ENCODE measurements at places on chromosomes 4 and X. TPM values are rescaled to one million over a fixed set of nuclear protein-coding genes. Genes with fewer than 3 reads are reported as not detected.

GRSF1 gene
- total RNA-seq, result 85.1 TPM

SLC34A2 gene
- 11.1 TPM for total RNA-seq

GPAT3 gene
- 4.4 TPM for total RNA-seq

MMRN1 gene
- total RNA-seq, result 1.4 TPM

UGT2B11 gene
- 17.1 TPM for total RNA-seq

COL4A6 gene
- 12.9 TPM for total RNA-seq

HS6ST2 gene
- total RNA-seq, result 18.5 TPM

UGT2B10 gene
- 31.0 TPM for total RNA-seq

DNA sequence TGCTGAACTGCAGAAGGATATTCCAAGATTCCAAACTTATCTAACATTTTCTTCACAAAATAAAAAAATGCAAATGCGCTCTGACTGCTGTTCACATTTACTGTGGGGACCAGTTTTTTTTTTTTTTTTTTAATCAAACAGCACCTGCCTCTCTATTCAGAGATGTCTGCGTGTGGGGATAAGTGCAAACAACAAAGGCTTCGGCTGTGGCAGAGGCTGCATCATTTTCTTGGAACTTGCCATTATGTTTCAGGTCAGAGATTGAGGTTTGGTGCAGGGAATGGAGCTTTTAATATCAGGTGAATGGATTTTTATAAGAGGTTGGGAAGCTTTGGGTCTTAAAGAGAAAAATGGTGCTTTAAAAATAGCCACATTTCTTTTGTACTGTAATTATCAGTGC lies 78.2 kb upstream of the TET2 start:
- DNase-seq, result no peak

DNA sequence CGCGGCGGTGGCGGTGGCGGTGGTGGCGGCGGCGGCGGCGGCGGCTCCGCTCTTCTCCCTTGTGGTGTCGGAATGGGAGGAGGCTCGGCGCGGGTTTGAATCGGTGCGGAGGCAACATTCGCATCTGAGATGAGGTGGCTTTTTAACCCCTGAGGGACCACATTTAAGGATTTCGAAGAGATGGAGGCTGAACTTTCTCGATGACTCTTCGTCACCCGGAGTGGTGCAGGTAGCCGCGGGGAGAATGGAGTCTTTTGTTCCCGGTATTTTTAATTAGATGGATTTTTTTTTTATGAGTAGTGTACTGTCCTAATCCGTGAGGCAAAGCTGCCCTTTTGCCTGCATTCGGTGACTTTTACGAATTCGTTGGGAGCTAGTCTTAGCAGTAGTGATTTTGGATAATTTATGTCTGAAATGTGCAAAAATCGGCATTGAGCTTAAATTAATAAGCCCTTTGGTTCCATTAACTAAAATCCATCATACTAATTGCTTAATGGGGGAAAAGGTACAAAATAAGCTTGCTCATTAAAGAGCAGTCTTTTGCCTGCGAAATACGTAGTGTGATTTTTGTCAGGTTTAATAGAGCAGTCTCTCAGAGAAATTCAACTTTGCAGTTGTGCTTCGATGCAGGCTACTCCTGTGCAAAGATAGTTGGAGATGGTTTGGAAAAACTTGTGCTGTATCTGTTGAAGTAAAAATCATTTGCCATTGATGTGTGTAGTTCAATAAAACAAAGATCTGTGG lies 206.2 kb downstream of the TENM3 start:
- DNase-seq, result no peak

GRCh38 chr4:153098427-153098826 lies 105.8 kb upstream of the TRIM2 start:
- no peak for DNase-seq

- DNase-seq, result peak; percentile 59
Measured at GRCh38 chrX:112857478-112857878, 16.8 kb upstream of the AMOT start.

DNA sequence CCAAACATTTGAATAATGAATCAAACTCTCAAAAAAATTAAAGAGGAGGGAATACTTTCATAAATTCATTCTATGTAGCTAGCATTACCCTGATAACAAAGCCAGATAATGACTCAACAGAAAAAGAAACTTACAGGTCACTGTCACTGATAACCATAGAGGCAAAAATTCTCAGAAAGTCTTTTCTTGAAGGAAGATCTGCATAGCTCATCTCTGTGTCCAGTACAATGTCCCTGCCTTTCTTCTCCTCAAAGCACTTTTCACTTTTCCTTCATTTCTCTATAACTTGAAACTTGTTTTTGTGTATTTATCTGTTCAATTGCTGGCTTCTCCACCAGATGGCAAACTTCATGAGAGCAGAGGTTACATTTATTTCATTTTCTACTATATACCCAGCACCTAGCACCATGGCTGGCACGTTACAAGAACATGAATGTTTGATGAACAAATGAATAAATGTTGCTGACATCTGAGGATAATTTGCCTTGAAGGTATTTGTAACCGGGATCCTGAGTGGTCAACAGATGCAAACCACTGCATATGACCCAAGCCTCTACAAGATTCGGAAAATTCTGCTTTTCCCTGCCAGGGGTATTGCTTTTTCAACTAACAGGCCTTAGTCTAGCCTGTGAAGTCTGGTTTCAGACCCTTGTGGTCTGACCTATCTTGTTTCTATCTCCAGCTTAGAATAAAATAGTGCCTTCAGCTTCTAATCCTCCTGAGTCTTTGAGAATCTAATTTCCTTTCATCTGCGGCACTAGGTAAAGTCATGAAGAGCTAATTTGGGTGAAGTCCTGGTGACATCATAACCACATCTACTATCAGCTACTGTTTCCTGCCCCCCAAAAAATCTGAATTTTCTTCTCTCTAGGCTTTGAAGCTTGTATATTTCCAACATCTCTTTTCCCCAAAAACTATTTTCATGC lies 52.5 kb upstream of the ANTXR2 start:
- no peak for DNase-seq

GRCh38 chrX:105526431-105526830 lies 295.9 kb upstream of the NRK start:
- DNase-seq, result no peak

DNA sequence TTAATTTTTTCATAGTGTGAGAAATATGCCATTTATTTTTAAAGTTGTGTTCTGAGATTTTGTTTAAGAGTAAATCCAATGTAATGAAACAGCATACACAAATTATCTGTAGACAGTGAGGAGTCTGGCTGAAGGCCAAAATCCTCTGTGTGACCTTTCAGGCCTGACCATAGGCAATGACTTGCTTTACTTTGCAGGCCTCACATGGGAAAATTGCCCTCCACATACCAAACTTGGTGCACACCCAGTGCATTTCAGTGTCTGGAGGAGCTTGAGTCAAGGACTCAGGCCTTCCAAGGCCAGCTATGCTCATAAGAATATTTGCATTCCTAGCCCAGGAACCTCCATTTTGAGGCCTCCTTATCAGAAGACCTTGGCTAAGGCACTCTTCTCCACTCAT lies 430.1 kb downstream of the GABRG1 start:
- DNase-seq, result peak; percentile 17

DNA sequence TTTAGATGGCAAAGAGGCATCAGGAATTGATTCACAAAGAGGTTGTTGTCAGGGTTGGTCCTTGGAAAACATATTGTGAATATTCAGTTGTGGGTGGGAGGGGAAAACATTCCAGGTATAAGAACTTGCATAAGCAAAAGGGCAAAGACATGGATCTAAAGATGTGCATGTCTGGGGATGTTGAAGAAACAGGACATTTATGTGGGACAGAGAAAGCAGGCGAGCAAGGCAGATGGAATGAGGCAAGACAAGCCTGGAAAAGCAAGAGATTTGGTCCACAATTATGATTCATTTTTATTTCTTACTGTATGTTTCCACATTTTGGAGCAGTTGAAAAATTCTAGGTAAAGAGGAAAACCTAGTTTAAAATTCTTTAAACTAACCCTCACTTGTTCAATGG lies 134.9 kb upstream of the CXXC4 start:
- no peak for DNase-seq

DNA sequence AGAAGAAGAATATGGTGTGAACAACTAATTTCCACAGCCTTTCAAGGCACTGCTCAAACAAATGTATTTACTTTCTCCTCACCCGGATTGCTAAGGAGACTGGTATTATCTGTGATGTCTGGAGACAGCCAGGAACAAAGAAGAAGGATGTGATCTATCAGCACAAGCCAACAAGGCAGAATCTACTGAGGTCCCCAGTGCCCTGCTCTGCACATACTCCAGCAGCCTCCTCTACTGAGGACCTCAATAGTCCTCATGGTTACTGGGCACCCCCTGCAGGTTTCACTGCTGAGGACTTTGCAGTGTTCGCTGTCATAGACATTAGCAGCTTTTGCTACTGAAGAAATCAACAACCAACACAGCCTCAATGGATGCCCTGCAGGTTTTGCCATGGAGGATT lies 930.1 kb downstream of the ADGRL3 start:
- DNase-seq, result no peak

DNA sequence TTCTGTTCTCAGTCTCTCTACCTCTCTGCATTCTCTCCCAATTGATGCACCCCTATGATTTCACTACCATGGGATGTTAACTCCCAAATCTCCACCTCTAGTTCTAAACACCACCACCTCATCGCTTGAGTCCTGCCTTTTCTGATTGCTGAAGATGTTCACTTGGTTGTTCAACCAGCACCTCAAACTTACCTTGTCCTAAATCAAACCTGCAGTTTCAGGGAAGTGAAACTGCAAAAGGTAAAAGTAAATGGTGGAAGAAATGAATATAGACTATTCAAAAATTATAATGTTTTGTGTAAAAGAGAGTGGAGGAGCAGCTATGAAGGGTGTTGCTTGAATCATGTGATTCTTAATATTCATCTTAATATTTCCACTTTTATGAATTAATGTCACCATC lies 91.0 kb downstream of the PDE5A start:
- no peak for DNase-seq

DNA sequence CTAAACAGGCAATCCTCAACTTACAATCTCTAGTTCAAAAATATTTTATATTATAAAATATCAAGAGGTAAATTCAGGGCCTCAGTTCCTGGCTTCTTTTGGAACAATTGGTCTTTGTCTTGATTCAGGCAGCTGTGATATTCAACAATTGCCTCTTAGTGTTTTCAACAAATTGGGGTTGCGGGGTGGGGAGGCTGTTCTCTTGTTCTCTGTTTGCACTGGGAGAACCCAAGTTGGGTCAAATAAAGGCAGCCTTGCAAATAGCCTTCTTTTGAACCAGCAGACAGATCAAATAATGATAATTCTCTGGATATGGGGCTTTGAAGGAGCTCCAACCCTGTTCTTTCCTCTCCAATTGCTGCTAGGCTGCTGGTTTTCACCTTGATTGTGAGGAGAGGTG lies 142.5 kb downstream of the COL4A5 start:
- DNase-seq, result no peak

DNA sequence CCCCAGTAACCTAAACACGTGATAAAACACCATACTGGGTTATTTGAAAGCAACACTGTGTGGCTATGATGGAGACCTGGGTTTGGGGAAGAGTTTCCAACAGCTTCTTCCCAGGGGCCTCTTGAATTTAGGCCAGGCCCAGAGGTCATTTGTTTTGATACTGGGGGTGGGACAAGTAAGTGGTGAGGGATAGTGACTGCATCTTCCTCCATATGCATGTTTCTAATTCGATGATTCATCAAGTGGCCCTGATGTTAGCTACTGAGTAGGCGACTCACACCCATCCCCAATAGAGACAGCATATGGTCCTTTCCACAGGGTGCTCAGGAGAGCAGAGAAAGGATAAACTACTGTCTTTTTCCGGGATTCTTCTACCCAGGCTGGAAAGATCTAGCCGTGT lies 2.7 kb downstream of the NDP start:
- DNase-seq, result no peak

- DNase-seq, result no peak
Measured at GRCh38 chr4:8738471-8738931, 133.1 kb downstream of the HMX1 start.

DNA sequence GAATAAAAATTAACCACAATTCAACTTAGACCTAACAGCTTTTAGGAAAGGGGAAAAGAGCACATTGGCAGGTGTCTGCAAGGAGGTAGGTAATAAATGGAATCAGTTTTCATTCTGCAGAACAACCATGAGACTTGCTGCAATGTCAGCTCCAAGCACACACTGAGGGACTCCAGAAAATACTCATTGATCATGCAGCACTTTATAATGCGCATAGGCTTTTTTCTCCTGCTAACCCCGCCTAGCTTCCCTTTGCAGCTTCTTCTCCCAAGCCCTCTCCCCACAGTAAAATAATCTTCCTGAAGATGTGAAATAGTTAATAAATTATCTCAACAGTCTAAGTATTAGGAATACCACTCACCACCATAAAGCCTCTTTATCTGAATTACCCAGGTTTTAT lies 36.9 kb downstream of the ANKRD17 start:
- no peak for DNase-seq

GRCh38 chr4:169283114-169283509 lies 12.4 kb upstream of the SH3RF1 start:
- no peak for DNase-seq

- DNase-seq, result no peak
Measured at GRCh38 chr4:188942606-188943005, 803.4 kb downstream of the TRIML1 start.

- peak; percentile 68 for DNase-seq
Measured at GRCh38 chr4:54231768-54232688, 2.9 kb downstream of the PDGFRA start.

DNA sequence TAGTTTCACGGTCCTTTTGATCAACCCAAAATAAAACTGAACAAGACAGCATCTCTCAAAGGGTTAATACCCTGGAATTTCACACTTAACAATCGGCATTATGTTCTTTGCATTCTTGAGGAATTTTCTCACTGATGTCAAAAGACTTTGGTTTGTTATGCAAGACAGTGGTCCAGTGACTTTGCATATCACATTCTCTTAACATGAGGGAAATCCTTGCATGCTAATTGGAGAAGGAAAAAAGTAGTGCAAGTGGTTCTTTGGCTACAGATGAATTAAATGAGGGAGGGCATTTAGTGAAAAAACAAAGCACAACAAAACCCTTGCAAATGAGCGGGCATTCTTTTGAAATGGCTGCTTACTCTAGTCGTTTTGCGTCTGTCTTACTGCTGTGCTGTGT lies 105.1 kb upstream of the LIMCH1 start:
- DNase-seq, result no peak

DNA sequence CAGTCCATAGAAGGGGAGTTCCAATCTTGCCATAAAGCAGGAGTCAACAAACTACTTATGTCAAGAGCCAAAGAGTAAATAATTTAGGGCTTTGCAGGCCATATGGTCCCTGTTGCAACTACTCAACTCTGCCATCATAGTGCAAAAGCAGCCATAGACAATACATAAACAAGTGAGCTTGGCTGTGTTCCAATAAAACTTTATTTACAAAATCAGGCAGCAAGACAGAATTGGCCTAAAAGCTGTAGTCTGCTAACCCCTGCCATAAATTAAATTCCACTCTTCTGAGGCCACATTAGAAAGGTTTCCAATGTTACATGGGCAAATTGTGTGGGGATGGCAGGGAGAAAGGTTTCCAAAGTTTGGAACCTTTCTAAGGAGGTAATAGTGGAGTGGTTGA lies 14.7 kb downstream of the TRMT2B start:
- DNase-seq, result no peak

DNA sequence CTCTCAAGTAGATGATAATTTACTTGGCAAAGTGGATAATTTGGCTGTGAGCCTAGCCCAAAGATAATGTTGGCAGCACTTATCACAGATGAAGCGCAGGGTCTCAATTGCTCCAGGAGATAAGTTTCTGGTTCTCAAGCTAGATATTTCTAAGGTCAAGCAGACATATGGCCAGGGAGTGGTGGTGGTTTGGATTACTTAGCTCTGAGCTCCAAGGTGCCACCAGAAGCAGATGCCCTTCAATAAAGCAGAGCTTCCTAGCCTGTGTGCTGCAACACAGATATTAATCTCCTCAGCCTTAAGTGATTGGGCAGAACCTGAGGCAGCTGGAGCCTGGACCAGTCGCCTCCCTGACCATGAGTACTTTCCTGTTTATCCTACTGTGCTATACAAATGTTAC lies 79.2 kb upstream of the NALF2 start:
- no peak for DNase-seq

Data from hepatocyte (in vitro differentiated cells).